ENCODE measurements at places on chromosomes 3 and 15.

GRCh38 chr15:67062369-67062985 is 2.9 kb upstream of the SMAD3 start:
- no peak for DNase-seq

- no peak for DNase-seq
Observed at GRCh38 chr15:53513431-53513830, 246.0 kb downstream of the WDR72 start.

DNA sequence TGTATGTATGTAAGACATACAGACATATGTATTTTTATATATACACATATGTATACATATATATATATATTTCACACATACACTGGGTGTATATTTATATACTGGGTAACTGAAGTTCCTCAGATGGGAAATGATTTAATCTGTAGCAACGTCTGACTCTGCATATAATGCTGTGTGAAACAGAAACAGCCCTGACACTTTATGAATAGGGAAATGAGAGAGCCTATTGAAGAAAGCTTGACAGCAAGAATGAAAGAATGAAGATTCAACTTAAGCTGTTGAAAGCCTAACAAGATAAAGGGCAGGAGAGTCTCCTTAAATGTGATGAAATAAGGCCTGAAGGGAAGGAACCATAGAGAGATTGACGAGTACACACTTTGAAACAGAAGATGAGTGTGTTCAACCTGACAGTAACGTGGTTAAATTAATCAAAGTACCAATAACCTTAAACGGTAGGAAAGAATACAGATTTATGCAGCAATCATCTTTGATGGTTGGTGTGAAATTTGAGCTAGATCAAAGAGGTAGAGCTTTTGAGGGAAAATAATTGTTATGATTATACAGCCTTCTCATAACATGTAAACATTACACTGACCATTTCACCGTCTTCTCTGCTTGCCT is 169.9 kb downstream of the MECOM start:
- DNase-seq: no peak

- DNase-seq: no peak
Observed at GRCh38 chr15:69668039-69668705, 215.6 kb downstream of the RPLP1 start.

- no peak for DNase-seq
Observed at GRCh38 chr3:62051506-62051905, 321.8 kb downstream of the FEZF2 start.

DNA sequence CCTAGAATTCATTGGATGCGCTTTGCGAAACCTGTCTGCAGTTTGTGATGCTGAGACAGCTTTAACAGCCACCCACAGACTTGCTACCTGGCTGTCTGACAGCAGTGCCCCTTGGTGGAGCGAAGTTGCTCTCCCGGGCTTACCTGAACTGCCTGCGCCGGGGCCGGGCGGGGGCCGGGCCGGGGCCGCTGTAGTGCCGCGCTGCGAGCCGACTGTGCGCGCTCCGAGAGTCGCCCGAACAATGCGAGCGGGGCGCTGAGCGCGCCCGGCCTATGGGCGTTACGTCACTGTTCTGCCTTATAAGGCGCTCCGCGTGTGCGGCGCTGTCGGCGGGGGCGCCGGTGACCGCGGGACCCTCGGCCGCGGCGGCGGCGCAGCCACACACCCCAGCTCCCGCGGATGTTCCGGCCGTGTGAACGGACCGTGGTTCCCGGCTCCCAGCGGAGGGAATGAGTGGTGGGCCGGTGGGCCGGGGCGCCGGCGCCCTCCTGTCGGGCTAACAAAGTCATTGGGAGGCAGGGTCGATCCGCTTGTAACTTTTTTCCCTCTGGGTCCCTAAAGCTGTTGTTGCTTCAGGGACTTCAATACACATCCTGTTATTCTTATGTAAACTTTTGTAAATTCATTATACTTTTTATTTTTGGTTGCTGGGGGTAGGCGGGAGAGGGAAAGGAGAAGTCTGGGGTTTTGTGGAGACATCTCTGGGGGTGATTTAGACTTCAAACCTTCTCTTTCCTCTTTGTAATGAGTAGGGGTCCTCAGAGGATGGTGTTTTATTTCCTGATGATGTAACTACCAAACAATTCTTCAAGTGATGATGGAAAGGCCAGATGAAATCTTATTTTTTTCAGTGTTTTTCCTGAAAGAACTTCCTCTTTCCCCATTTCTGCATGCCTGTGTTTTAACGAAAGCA is 58.5 kb downstream of the CMSS1 start:
- DNase-seq: peak; percentile 82

GRCh38 chr3:12490547-12490946 is 6.3 kb downstream of the TSEN2 start:
- DNase-seq: no peak

DNA sequence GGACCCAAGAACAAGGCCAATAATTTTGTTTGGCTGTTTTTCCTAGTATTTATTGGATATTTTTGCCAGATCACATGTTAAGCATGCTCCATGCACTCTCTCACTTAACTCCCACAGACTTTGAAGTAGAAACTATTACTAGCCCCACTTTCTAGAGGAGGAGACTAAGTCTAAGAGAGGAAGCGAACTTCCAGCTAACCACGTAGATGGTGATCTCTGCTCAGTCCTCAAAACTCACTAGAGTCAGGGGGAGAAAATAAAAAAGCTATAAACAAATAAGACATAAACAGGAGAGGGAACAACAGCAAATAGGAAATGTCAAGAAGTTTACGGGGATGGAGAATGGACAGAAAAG is 481.0 kb upstream of the PROK2 start:
- no peak for DNase-seq

DNA sequence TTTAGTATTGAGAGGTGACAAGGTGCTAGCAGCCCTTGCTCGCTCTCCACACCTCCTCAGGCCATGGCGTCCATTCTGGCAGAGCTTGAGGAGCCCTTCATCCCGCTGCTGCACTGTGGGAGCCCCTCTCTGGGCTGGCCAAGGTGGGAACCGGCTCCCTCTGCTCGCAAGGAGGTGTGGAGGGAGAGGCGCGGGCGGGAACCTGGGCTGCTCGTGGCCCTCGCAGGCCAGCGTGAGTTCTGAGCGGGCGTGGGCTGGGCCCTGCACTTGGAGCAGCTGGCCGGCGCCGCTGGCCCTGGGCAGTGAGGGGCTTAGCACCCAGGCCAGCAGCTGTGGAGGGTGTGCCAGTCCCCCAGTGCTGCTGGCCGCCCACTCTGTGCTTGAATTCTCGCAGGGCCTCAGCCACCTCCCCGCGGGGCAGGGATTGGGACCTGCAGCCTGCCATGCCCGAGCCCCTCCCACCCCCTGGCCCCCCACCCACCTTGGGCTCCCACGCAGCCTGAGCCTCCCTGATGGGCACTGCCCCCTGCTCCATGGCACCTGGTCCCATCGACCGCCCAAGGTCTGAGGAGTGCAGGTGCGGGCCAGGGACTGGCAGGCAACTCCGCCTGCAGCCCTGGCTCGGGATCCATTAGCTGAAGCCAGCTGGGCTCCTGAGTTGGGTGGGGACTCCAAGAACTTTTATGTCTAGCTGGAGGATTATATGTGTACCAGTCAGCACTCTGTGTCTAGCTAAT is 785.2 kb downstream of the DIPK2A start:
- no peak for DNase-seq

DNA sequence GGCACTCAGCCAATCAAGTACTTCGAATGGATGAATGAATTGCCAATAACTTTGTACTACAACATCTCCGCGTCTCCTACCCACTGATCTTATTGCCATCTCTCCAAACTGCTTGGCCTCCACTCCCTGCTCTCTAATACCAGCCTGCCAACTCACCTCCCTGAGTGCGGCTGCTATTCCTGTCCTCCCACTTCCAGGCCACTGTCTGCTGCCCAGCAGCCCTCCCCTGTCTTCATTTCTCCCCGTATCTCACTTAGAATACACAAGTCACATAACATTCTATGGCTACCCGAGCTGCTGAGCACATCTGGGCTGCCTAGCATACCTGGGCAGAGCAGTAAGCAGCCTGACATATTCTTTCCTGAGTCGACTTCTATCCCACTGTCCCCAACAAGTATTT is 149.9 kb upstream of the LRTM1 start:
- no peak for DNase-seq

GRCh38 chr3:162632672-162633071 is 1136.1 kb downstream of the OTOL1 start:
- no peak for DNase-seq

DNA sequence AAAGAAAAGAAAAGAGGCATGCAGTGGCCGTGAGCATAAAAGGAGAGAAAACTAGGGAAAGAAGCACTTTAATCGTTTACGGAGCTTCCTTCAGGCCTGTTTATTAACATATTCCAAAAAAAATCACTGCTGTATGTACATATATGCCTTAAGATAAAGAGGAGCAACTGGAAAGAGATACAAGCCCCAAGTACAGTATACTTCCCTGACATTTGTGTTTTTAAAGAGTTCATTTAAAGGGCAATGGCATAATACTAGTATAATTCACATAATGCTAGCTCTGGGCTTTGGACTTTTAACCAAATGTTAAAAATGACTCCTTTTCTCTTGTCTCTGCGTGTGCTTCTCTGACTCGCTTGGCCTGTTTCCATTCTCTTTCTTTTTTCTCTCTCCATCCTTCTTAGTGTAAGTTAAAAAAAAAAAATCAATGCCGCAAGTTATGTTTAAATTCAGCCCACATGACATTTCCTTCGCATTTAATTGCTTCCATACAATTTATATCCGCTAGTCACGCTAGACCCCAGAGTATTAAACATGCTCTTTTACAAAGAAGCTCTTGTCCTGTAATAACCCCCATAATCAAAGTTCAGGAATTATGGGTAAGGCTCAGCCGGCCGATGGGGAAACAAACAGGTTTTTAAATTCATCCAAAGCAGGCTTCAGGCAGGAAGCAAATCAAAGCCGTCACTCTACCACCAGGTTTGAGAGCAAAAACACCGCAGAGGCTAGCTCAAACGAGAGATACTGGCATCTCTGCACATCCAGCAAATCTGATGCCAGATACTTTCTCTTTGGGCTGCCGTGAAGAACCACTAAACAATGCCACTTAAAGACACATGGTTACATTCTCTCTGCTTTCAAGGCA is 19.4 kb downstream of the WWTR1 start:
- no peak for DNase-seq

DNA sequence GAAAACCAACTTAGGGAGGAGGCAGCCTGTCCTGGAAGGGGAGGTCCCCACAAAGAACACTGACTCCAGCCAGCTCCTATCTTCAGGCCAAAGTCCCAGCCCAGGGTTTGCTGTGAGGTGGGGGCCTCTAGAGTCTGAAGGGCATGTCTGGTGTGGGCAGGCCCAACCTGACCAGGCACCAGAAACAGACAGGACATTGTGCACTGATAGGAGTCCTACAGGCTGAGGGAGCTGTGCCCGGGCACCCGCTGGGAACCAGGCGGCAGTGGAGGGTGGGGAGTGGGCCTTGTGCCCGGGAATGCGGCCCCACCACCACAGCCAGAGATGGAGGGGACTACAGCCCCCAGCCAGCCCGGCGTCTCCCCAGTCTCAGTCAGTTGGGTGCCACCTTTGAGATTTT is 161.4 kb downstream of the WNT7A start:
- peak; percentile 5 for DNase-seq

GRCh38 chr3:64049136-64049535 is 25.8 kb upstream of the PSMD6 start:
- DNase-seq: no peak

- no peak for DNase-seq
Observed at GRCh38 chr15:76056931-76057330, 2.9 kb upstream of the TMEM266 start.

DNA sequence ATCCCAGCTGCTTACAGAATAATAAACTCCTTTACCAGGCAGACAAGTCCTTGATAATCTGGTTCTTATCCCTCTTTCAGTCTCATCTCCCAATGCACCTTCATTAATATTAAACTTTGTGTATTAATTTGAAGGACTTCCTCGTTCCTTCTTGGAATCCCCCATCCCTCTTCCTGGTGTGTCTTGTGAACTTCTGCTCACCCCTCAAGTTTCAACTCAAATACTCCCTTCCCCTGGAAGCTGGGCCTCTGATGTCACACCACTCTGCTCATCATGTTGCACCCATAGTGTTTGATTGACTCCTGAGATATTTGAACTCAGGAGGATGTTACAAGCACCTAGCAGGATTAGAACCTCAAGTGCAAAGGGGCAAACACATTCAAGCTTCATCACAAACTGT is 3.3 kb upstream of the STT3B start:
- no peak for DNase-seq

DNA sequence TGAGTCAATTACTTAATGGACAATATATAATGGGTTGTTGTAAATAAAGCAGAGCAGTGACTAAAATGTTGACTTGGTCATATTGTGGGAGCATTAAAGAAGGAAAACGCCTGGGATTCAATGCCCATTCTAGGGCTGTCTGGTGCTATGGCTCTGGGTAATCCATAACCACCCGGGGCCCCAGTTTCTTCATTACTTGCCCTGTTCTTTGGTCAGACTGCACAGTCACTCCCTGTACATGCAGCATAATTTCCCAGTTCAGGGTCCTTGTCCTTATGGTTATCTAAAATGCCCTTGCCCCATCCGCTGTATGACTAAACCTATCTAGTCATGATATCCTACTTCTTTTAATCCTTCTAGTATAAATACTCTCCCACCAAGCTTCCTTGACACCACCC is 27.5 kb upstream of the DENND4A start:
- no peak for DNase-seq

- no peak for DNase-seq
Observed at GRCh38 chr3:150472421-150472820, 64.3 kb downstream of the TSC22D2 start.

- DNase-seq: no peak
Observed at GRCh38 chr3:72245183-72245811, 460.3 kb upstream of the PROK2 start.

DNA sequence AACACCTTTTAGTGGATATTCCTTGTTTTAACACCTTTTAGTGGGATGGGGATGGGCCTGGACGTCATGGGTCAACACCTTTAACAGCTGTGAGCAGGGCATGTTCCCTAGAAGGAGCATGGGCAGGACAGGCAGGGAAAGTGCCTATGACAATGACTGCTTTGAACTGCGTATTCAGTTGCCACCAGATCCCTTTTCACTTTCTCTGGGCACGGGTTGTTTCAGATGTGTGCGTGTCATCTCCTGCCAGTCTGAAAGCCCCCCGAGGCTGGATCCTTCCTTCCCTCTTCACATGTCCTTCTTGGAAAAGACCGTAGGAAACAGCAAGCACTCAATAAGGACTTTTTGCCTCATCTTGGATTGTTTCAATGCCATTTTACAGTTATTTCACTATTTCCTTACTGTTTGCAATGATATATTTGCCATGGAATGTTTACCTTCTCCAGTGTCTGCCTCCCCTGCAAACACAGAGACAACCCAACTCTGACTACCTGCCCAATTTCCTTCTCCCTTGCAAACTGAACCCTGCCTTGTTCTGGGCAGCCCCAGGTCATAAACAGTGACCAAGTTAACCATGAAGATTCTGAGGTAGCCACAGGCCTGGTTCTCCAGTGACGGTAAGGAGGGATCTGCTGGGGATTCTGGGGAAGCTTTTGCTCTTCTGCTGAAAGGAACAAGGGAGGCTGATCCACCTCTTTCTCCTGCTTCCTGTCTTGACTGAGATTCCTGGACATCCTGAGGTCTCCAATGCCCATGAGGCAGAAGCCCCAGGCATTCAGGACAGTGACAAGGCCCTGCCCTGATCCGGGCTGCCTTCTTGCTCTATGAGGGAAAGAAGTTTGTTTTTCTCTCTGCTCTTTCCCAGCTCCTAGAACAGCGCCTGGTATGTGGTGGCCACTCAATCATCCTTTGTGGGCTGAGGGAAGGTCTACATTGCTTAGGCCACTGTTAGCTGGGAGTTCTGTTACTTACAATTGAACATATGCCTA is 51.8 kb downstream of the NOX5 start:
- DNase-seq: no peak

Data from progenitor cell of endocrine pancreas (in vitro differentiated cells).